ENCODE measurements at places on chromosomes 6 and 20.

GRCh38 chr6:88807622-88808021, 155.8 kb downstream of the RNGTT start:
- no peak for DNase-seq

DNA sequence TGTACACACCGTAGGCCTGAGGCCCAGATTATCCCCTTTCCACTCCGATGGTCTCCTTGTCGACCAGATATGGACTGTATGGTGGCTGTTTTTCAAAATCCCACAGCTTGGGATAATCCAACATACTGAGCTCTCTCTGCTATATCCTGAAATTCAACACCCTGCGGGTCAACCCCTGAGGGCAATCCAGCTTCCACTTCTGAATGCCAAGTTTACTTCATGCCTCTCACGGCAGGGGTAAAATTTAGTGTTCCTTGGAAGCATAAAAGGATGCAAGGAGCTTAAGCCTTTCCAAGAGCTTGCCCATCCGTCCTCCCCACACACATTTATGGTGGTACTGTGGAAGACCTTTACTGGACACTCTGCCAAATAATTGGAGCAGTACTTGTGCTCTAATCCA, 90.7 kb downstream of the PLG start:
- DNase-seq: no peak

GRCh38 chr20:62714006-62714405, 5.4 kb downstream of the NTSR1 start:
- DNase-seq: no peak

GRCh38 chr6:53858913-53859312, 64.1 kb downstream of the LRRC1 start:
- no peak for DNase-seq

DNA sequence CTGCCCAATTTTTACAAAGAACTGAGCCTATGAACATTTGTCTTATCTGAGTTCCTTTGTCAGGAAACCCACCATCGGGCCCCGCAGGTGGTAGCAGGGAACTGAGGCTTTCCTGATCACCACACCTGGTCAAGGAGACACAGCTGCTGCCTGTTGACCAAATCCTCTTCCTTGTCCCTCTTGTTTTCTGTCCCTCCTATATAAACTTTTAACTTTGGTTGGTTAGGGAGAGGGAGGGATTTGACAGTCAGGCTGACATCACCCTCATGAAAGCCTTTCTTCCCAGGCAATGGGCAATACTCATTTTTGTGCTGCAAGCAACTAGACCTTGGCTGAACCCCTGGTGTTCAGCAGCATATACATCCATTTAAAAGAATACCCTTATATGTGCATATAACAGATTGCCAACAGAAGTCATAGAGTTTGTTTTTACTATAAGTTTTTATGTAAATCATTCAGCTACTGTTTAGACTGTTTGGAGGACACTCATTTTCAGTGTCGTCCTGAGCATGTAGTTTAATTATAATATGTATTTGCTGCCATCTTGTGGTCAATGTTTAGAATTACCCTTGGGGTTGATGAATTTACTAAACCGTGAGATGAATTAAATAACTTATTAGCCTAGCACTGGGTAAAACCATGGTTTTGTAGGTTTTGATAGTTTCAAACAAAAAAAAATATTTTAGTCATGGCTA, 17.0 kb downstream of the CRISP1 start:
- no peak for DNase-seq

DNA sequence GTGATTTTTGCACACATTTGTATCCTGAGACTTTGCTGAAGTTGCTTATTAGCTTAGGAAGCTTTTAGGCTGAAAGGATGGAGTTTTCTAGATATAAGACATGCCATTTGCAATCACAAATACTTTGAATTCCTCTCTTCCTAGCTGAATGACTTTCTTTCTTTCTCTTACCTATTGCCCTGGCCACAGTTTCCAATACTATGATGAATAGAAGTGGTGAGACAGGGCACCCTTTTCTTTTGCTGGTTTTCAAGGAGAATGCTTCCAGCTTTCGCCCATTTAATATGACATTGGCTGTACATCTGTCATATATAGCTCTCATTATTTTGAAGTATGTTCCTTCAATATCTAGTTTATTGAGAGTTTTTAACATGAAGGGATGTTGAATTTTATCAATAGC, 409.6 kb upstream of the EPHA7 start:
- DNase-seq: no peak

DNA sequence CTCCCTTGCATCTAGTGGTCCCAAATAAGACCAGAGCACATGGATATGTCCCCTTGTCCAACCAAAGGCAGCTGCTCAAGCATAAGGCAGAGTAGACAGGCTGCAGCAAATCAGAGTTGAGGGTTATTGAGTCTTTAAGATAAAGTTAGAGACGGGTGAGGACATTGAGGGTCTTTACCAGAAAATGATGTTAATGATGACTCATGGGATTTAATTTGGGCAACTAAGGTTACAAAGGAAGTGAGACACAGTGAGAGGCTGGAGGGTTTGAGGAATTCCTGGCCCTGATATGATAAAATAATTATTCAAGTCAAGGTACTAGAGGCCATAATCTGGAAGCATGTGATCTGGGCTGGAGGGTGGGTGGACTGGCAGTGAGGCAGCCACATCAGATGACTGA, 133.6 kb downstream of the ALDH8A1 start:
- DNase-seq: no peak

Measured in GM12892 (cell line).